ENCODE measurements at places on chromosomes 7 and 10. TPM values are rescaled to one million over a fixed set of nuclear protein-coding genes. Genes with fewer than 3 reads are reported as not detected.

- H3K27ac ChIP-seq: no peak overlapping the region
- H3K27me3 ChIP-seq: no peaks in the 10 kb centered on the region
These were observed 72.1 kb downstream of the PTEN start for GRCh38 chr10:87935290-87936141.

- no peak for DNase-seq
- H3K27me3 ChIP-seq: no peaks in the 10 kb centered on the region
- H3K4me1 ChIP-seq: no peaks in the 10 kb centered on the region
These were observed 26.4 kb downstream of the MBL2 start for GRCh38 chr10:52746169-52746568.

- no peaks in the 10 kb centered on the region for H3K4me1 ChIP-seq
- no peak overlapping the region for H3K27ac ChIP-seq
- H3K36me3 ChIP-seq: no peaks in the 10 kb centered on the region
- no peak overlapping the region for H3K4me3 ChIP-seq
These were observed 259.9 kb downstream of the CACNA2D1 start for GRCh38 chr7:82183634-82184033.

- no peak overlapping the region for H3K27ac ChIP-seq
- DNase-seq: no peak
- no peaks in the 10 kb centered on the region for H3K4me1 ChIP-seq
- no peak overlapping the region for H3K4me3 ChIP-seq
These were observed 36.0 kb upstream of the OTUD1 start for GRCh38 chr10:23402856-23403255.

- peak overlapping the region; percentile 79 for H3K4me3 ChIP-seq
- peaks cover 29% of the 10 kb centered on the region for H3K4me1 ChIP-seq
- H3K27ac ChIP-seq: peak overlapping the region; percentile 99
- no peaks in the 10 kb centered on the region for H3K36me3 ChIP-seq
- H3K27me3 ChIP-seq: no peaks in the 10 kb centered on the region
These were observed 1.1 kb downstream of the WASL start for GRCh38 chr7:123747620-123748141.

DNA sequence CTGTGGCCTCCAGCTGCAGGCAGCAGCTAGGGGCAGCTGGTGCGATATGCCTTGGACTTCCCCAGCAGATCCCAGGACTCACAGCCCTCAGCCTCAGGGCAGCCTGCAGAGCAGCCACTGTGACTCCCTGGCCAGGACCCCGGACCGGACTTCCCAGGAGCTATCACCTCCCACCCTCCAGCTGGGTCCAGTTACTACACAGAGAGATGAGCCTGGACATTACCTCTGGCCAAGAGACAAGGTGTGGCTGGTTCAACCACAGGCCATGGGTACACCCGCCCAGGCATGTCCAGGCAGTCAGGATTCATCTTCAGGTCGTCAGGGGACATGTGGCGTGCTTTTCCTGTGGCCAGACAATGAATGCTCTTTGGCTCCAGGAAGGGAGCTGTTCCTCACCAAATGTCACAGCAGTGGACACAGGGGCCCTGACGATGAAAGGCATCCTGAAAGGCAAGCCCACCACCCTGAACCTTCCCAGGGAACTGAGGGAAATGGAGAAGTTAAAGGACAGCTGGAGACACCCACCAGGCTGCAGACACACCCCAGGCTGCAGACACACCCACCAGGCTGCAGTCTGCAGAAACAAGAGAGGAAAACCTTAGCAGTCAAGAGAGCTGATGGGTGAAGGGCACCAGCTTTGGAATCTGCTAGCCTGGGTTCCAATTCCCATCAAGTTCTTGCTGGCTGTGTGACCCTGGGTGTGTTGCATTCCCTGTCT, 25.8 kb upstream of the NANOS1 start:
- H3K27ac ChIP-seq: no peak overlapping the region
- no peak for DNase-seq
- no peaks in the 10 kb centered on the region for H3K36me3 ChIP-seq
- peaks cover 21% of the 10 kb centered on the region for H3K4me1 ChIP-seq
- H3K4me3 ChIP-seq: no peak overlapping the region

DNA sequence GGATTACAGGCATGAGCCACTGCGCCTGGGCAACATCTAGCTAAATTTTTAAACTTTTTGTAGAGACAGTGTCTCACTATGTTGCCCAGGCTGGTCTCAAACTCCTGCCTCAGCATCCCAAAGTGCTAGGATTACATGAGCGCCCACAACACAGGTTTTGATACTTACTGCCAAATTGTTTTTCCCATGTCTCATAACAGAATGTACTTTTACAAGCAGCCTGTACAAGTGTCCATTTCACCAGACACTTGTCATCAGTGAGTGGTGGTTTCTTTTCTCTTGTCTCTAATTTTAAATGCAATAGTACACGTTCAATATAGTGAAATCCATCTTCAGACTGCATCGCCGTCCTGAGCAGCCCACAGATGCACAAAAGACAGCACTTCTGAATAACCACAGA, 116.4 kb upstream of the LYZL2 start:
- H3K4me1 ChIP-seq: no peaks in the 10 kb centered on the region
- no peak for DNase-seq
- no peaks in the 10 kb centered on the region for H3K36me3 ChIP-seq
- H3K4me3 ChIP-seq: no peak overlapping the region
- H3K27me3 ChIP-seq: no peaks in the 10 kb centered on the region

DNA sequence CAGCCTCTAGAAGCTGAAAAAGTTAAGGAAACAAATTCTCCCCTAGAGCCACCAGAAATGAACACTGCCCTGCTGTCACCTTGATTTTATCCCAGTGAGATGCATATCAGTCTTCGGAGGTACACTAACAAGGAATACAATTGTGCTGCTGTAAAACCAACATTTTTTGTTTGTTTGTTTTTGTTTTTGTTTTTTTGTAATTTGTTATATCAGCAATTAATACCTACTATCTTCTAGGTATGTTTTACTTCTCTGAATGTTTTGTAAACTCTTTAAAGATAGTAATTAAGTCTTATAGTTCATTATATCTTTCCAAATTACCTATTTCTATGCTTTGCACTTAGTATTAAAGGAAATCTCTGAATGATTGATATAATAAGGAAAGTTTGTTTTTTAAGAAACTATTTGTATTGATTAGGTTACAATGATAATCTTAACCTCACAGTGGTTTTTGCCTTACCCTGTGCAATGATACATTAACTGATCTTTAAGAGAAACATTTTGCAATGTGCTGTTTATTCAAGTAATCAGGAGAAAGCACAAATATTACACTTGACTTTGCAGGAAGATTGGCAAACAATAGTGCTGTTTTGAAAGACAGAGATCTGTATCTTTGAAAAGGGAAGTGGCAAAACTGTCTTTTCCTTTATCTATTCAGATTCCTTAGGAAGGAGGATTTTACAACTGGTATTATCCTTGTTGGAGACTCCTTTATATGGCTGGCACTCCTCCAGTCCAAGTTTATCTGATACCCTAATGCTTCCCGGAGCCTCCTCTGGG, 11.3 kb upstream of the HGF start:
- H3K4me3 ChIP-seq: no peak overlapping the region
- no peaks in the 10 kb centered on the region for H3K36me3 ChIP-seq
- H3K27ac ChIP-seq: no peak overlapping the region
- DNase-seq: no peak

DNA sequence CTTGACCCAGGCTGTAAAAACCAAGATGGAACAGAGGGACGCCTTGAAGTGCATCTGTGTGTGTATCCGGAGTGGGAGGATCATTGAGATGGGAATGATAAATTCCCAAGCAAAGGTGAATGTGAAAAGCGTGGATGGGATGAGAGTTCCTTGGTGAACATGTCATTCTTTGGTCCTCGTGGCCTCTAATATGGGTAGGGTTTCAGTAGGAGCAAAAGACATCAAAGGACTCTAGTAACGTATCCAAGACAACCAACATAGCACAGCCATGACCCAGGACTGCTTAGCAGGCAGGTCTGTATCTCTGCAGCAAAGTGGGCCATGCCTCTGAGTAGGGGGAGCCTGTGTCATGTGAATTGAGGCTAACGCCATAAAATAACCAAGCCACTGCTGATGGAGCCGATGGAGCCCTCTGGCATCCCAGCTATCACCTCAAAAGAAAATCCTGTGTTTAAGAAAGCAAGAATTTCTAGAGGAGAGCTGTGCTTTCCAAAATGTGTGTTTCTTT, 98.6 kb downstream of the CCDC3 start:
- H3K27ac ChIP-seq: no peak overlapping the region
- H3K4me1 ChIP-seq: peaks cover 3% of the 10 kb centered on the region
- H3K36me3 ChIP-seq: no peaks in the 10 kb centered on the region

Gene TAS2R3
- total RNA-seq: 5.7 TPM

Gene CHST15
- total RNA-seq: 30.4 TPM

Gene ANKRD16
- total RNA-seq: 8.4 TPM

Gene NFE2L3
- total RNA-seq: 7.7 TPM

Gene SPDYE18
- total RNA-seq: 1.8 TPM

Gene SH3PXD2A
- total RNA-seq: 51.6 TPM
